ENCODE measurements at places on chromosomes 11 and 22.

GRCh38 chr11:20388096-20389055 is 860 bp downstream of the PRMT3 start:
- DNase-seq: peak; percentile 5

- DNase-seq: no peak
Observed at GRCh38 chr11:77079666-77080065, 12.9 kb downstream of the CAPN5 start.

- DNase-seq: no peak
Observed at GRCh38 chr11:61418136-61418535, 11.6 kb downstream of the CPSF7 start.

- DNase-seq: no peak
Observed at GRCh38 chr22:40020956-40021355, 26.2 kb downstream of the FAM83F start.

DNA sequence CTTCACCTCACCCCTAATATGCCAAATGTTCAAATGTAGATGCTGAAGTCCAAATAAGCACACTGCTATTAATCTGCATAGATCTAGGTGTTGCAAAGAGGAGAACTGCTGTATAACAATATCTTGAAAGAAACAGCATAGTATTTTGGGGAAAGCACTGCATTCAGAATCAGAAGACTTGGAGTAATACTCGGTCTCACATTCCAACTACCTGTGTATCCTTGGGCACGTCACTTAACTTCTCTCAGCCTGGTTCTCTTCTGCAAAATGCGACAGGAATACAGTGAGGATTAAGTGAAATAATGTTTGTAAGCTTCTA is 332 bp upstream of the HMGXB4 start:
- no peak for DNase-seq

DNA sequence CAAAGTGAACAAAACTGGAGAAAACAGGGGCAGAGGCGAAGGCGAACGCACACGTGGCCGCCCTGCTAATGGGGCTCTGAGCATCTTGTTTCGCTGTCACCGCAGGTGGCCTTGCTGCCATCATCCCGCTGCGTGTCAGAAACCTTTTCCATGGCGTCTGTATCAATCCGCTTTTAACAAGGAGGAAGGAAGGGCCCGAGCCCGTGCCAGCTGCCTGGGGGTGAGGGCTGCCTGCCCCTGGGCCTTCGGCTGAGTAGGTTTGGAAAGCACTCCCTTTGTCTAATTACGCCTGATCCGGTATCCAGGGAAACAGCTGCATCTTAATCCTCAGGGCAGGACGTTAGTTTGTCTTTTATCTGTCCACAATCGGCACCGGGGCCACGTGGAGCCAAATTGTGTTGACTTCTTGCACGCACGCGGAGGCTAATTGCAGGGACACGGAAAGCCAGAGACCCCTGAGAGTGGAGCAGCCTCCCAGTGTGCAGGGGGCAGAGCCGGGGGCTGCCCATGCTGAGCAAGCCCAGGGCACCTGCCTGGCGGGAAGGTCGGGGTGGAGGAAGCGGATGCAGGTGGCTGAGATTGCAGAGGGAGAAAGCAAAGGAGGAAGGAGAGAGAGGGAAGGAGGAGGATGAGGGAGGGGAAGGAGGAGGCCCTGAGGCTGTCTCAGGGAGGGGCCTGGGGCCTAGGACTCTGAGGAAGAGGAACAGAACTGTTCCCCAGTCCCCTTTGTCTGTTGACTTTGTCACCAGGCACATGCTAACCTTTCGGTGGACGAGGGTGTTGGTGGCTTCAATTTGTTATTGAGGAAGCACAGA is 19.2 kb upstream of the TH start:
- no peak for DNase-seq

GRCh38 chr11:23192256-23192655 is 332.0 kb upstream of the CCDC179 start:
- DNase-seq: no peak

DNA sequence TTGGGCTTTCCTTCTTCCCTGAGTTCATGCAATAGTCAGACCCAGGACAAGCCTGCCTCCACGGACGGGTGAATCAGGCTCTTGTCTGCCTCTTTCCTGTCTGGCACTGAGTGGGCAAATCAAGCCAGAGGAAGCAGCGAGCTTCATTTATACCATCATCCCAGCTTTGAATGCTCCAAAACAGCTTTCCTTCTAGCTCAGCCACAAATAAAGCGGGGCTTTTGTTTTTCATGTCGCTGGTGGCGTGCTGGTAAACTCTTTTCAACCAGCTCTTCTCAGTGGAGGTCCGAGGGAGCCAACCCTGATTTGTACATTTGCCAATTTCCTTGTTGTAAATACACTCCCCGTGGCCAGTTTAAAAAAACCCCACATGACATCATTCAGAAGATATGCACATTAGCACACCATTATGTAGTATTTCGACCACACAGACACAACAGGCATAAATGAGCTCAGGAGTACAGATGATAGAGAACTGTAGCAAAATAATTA is 8.6 kb downstream of the C11orf91 start:
- peak; percentile 94 for DNase-seq

Measured in RPMI7951 (cell line).